ENCODE measurements at places on chromosomes 7 and 10.

GRCh38 chr10:25666276-25666675 is 267.8 kb upstream of the MYO3A start:
- DNase-seq: no peak

GRCh38 chr7:133641436-133641835 is 388.6 kb downstream of the EXOC4 start:
- no peak for DNase-seq

DNA sequence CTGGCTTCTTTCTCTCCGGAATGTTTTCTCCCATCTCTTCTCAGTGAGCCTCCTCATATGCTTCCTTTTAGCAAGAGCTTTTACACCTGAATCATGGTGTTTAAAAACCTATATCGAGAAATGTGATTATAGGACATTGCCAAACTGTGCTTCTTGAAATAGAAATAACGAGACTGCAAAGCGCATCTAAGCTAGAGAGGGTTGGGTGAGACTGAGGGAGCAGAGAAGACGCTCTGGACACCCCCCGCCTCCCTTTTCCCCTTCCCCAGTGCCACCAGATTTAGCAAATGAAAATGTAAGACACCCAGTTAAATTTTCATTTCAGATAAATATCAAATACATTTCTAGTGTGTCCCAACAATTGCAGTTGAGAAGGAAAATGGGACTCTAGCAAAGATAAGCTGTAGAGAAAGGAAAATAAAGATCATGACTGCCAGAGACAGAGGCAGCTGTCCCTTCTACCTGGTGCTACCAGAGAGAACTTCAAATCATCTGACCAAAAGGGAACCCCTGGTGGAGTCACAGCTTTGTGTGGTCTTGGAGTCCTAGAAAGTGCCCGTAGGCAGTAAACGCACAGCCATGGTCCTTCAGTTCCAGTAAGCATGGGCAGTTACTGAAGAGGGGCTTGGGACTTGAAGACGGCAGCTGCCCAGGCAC is 14.6 kb downstream of the GSDME start:
- DNase-seq: no peak

DNA sequence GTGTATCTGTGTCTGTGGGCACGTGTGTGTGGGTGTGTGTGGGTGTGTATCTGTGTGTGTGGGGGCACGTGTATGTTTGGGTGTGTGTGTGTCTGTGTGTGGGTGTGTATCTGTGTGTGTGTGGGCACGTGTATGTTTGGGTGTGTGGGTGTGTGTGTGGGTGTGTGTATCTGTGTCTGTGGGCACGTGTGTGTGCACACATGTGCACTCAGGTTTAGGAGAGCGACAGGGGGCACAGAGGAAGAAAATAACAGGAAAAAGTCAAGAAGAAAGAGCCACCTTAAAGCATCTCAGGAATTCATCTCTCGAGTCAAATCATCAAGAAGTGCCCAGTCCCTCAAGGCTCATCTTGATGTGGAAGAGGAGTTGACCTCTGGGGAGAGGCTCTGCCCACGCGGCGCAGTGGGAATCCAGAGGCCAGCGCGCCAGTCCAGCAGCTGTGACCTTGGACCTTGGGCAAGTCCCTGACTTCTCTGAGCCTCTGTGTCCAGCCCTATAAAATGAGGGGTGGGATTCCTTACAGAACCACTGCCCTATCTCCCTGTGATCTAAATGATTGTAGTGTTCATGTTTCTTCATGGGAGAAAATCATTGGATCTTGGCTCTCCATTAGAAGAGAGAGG is 147.8 kb downstream of the RGS10 start:
- DNase-seq: no peak

- no peak for DNase-seq
Observed at GRCh38 chr7:106485031-106485551, 175.9 kb downstream of the CCDC71L start.

- DNase-seq: no peak
Observed at GRCh38 chr7:78417180-78417853, 618.7 kb downstream of the PHTF2 start.
